ENCODE measurements at places on chromosomes 12 and 14.

GRCh38 chr14:22333422-22334274 is 255.4 kb downstream of the DAD1 start:
- no peak for DNase-seq

GRCh38 chr14:80522411-80522810 is 311.1 kb upstream of the DIO2 start:
- no peak for DNase-seq

DNA sequence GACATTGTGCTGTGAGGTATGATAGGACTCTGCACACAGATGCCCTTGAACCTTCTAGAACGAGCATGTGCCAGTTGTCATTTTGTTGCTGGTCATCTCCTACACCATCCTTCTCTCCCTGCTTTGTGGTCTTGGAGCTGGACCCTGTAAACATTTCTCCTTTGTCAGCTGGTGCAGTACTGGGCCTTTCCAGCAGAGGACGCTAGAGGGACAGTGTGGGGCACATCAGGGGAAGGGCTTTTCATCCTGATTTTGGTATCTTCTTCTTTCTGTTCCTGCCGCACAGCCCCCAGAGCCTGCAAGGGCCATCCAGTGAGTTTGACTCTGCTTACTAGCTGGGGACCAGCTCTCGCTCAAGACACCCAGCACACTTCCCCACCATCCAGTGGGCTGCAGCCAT is 484.6 kb downstream of the AACS start:
- no peak for DNase-seq

DNA sequence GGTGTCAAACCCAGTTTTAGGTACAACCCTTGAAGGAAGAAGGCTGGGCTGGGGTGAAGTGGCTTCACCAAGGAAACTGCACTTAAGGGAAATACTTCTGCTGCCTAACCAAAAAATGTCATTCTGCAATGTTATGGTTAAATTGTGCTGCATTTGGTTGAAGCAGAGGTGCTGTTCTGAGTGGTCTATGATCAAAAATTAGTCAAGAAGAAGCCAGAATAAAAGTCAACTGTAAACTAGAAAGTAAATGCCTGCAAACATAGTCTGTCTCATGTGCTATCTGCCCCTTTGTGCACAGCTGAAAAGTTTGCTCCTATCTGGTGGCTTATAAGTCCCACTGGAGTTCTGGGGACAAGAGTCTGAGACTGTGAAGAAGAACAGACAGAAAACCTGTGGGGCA is 158.8 kb downstream of the C12orf42 start:
- DNase-seq, result no peak

- no peak for DNase-seq
Observed at GRCh38 chr14:99203080-99203479, 68.9 kb downstream of the BCL11B start.

GRCh38 chr12:29053567-29053966 is 95.5 kb upstream of the FAR2 start:
- DNase-seq, result no peak

- no peak for DNase-seq
Observed at GRCh38 chr14:104580961-104581360, 1.4 kb downstream of the C14orf180 start.

DNA sequence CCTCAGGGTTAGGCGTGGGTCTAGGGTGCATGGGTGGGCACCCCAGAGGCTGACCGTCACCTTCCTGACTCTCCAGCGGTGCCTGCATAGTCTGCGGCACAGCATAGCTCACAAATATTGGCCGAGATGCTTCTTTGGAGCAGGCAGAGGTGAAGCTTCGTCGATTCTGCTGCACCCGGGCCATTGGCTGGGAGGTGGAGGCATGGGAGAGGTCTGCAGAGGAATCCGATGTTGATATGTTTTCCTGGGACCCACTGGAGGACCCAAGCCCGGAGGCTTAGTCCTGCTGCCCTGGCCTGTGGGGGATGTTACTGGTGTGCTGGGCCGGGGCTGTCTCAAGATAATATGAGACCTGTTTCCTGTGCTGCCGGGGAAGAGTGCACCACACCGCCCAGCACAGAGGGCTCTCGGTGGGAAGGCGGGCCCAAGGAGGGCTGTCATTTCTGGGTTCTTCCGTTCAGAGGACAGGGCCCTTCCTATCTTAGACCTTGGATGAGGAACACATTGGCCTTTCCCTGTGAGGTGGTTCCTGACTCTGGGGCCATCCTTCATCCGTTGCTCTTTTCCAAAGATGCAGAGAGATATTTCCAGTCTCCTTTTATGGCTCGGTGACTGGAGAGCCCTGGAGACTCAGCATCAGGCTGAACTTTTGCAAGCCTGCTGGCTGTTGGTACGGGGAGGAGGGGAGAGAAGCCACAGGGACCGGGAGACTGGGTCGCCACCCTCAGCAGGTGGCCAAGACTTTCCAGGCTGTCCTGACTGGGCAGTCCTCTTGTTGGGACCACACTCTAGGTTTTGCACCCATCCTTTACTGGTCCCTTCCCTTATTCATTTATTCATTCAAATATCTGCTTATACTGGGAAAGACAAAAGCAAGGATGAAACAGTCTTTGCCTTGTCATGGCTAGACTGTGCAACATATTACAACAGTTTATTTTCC is 143.5 kb downstream of the TSPAN9 start:
- DNase-seq, result no peak

GRCh38 chr12:62865065-62865464 is 69.9 kb downstream of the PPM1H start:
- no peak for DNase-seq

- DNase-seq, result no peak
Observed at GRCh38 chr12:123393747-123394146, 9.8 kb downstream of the KMT5A start.

DNA sequence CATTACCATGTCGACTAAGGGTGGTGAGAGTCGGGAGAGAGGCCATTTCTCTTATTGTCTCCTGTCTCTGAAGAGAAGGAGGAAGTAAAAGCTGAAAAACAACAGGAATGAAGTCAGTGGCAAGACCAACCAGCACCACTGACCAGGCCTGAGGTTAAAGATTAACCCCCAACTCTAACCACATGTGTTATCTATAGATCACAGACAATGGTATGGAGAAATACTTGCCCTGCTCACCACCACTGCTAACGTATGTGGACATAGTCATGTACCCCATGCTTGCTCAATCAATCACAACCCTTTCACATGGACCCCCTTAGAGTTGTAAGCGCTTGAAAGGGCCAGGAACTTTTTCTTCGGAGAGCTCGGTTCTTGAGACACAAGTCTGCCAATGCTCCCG is 690.9 kb upstream of the LMO3 start:
- no peak for DNase-seq

GRCh38 chr12:110687396-110688169 is 1.3 kb downstream of the HVCN1 start:
- DNase-seq, result no peak

DNA sequence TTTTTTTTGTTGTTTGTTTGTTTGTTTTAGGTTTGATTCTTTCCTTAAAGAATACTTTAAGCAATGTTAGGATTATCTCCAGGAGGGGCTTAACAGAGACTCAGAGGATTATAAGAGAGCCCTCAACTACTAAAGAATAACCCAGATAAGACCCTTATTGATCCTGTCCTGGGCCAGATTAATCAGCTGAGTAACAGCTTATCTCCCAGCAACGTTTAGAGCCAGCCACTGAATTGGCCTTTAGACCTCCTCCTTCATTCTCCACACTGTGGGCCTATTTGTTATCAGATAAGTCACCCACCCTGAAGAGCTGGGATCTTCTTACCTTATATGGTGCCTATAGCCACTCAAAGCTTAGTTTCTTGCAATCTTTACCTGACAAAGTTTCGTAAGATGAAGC is 71.1 kb downstream of the FIGNL2 start:
- no peak for DNase-seq

- DNase-seq, result no peak
Observed at GRCh38 chr12:46357438-46358324, 14.9 kb downstream of the SLC38A2 start.

- DNase-seq, result no peak
Observed at GRCh38 chr14:21822109-21822508, 148.5 kb upstream of the OR4E1 start.

GRCh38 chr12:7101047-7101693 is 7.8 kb downstream of the C1RL start:
- DNase-seq, result no peak

Measured in HEK293T (cell line).